ENCODE measurements at places on chromosomes 2 and 18.

GRCh38 chr18:58299936-58300335 is 255.9 kb downstream of the NEDD4L start:
- DNase-seq: no peak

DNA sequence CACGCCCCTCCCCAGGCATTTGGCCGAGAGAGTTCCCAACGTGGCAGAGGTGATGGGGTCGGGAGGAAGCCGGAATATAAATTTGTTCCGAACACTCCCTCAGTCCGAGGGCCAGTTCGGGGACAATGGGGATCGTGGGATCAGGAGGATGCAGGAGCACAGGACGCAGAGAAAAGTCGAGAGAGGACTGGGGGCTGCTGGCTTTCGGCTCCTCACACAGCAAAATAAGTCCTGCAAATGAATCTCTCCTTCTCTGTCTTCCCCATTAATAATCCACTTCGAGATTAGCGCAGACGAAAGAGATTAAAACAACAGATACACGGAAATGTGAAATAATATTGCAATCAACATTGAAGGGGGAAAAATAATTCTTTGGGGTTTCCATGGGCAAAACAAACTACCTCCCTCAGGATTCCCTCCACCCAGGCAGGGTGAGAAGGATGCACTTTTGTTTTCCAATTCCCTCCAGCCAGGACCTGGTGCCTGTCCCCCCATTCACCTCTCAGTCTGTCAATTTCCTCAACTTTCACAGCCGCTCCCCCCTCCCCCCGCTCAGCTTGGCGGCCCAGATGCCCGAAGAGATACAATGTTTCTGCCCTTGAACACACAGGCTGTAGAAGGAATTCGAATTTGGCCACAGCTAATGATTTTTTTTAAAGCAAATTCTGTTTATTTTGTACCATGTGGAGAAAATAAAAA is 3.1 kb upstream of the ZEB2 start:
- DNase-seq: no peak

- no peak for DNase-seq
Observed at GRCh38 chr2:61967262-61967661, 61.8 kb downstream of the COMMD1 start.

DNA sequence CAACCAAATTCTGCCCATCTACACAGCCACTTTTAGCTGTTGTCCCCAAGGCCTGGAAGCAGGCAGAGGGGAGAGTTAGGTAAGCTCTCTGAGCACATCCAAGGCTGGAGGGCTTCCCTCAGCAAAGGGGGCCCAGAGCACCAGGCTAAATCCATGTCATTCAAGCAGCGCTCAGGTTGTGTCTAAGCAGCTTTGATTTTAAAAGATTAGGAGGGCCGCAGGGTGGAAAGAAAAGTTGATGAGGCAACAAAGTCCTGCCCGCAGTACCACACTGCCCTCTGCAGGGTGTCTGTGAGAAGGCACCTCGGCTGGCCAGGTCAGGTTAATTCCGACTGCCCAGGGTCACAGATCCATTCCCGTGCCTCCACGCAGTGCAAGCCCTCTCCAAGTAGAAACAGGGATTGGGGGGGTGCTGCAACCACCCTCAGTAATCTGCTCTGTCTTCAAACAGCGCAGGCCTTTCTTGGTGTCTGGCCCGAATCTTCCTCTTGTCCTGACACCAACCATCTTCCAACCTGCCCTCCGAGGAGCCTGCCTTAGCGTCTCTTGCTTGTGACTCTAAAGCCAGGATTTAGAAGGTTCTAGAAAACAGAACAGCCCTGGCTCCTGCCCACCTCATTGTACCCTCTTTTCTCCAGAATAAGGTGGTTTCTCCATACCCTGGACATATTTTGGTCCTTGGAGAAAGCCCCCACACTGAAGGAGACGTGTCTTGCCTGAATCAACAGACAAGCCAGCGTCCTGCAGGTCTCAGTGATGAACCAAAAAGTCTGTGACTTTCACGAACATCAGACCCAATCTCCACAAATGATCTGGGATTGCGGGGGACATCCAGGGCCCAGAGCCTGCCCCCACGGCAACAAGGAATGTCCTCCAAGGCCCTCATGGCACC is 289.2 kb downstream of the TNS1 start:
- DNase-seq: peak; percentile 59

GRCh38 chr2:237774811-237775553 is 23.6 kb upstream of the RBM44 start:
- DNase-seq: peak; percentile 71

DNA sequence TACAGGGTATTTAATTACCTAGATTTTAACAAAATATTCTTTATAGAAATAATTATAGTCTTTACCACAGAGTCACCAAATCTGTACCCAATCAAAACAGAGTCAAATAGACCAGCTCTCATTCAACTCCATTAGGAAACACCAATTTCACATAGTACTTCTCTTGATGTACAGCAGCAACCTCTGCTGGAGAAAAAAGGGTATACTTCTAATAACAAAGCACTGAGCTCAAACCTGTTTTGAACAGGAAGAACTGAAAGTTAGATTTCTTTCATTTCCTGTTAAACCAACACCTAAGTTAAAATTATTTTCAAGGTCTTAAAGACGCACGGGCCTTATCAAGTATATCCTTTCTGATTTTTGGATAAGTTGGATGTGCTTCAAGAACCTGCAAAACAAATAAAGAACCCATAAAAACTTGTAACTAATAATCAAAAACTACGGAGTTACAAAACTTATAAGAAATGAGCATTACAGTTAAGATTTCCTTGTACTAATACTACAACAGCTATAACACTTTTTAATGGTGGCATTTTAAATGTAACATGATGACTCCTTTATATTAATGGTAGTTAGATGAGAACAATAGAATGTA is 79.0 kb downstream of the TTC21B start:
- DNase-seq: peak; percentile 76

DNA sequence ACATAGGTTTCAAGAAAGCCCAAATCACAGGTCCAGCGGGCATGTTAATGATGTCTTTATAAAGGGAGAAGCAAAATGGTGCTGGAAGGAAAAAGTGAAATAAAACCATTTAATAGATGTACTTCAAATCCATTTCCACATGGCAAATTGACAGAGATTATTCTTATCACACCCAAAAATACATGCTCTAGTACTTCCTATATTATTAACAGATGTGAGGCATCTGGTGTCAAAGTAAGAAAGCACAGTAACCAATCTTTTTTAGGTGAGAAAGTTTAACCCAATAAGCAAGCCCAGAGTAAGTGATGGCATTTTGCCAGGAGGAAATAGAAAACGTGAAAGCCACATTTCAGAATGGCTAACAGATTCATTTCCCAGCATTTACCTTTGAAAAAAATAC is 128.0 kb downstream of the ABCA12 start:
- no peak for DNase-seq

DNA sequence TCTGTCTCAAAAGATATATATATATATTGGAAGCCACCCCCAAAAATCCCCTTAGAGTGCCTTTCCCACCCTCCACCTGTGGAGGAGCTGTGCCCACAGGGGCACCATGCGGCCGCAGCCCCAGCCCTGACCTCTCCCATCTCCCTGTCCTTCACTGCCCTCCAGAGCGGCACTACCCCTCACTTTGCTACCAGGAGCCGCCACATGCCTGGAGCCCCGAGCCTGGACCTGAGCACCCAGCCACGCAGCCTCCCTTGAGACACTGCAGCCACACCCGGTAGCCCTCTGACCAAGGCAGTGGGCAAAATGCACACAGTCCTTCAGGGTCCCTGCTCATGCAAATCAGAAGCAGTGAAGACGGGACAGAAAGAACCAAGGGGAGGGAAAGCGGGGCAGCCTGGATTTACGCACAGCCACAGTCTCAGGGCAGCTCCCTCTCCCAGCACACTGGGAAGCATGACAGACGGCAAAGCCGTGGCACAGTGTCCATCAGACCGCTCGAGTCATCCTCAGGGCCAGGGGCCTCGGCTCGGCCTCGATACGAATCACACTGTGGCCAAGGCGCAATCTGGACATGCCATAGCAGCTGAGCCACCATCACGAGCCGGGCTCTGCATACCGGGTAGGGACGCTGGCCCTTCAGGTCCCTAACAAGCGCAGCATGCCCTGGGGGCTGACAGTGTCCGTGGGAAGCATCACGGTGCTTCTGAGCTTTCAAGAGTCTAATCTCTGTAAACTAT is 10.1 kb downstream of the HDAC4 start:
- no peak for DNase-seq

DNA sequence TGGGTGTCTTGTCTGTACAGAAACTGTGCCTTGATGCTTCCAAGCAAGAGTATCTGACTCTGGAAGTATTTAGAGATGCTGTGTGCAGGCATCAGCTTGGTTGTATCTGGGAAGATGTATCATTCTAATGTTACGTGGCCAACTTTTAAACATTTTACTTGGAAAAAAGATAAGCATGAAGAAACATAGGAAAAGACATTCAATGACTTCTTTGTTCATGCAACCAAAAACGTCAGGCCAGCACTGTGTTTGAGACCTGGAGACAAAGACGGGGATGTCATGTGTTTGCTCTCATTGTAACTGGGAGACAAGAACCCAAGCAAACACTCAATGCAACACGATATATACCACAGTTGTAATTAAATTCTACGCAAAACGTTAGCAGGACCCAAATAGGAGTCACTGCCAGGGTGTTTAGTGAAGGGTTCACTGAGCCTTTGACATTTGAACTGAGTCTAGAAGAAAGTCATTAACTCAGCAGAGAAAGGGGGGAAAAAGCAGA is 8.9 kb upstream of the SESTD1 start:
- peak; percentile 77 for DNase-seq

Data from NCI-H2081 (cell line).